Mesendoderm (in vitro differentiated cells): ENCODE measurements at places on chromosomes 4 and X.

GRCh38 chrX:18422325-18422724, 3.1 kb upstream of the CDKL5 start:
- no peaks in the 10 kb centered on the region for H3K4me1 ChIP-seq
- no peak overlapping the region for H3K4me3 ChIP-seq
- no peak overlapping the region for H3K27ac ChIP-seq
- DNase-seq: no peak
- no peaks in the 10 kb centered on the region for H3K36me3 ChIP-seq

- H3K36me3 ChIP-seq: no peaks in the 10 kb centered on the region
- H3K4me1 ChIP-seq: no peaks in the 10 kb centered on the region
- H3K27me3 ChIP-seq: no peaks in the 10 kb centered on the region
Measured at GRCh38 chr4:107970063-107970798, 19.5 kb upstream of the HADH start.

DNA sequence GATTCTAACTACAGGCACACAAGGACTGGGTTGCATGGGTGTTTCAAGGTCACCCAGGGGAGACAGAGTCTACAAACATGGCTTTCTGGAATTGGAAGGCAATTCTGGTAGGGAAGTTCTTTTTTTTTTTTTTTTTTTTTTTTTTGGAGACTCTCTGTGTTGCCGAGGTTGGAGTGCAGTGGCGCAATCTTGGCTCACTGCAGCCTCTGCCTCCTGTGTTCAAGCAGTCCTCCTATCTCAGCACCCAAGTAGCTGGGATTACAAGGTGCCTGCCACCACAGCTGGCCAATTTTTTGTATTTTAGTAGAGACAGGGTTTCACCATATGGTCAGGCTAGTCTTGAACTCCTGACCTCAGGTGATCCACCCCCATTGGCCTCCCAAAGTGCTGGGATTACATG, 16.3 kb upstream of the FHDC1 start:
- no peaks in the 10 kb centered on the region for H3K36me3 ChIP-seq
- no peak overlapping the region for H3K27ac ChIP-seq
- no peaks in the 10 kb centered on the region for H3K4me1 ChIP-seq
- H3K27me3 ChIP-seq: no peaks in the 10 kb centered on the region
- no peak for DNase-seq

DNA sequence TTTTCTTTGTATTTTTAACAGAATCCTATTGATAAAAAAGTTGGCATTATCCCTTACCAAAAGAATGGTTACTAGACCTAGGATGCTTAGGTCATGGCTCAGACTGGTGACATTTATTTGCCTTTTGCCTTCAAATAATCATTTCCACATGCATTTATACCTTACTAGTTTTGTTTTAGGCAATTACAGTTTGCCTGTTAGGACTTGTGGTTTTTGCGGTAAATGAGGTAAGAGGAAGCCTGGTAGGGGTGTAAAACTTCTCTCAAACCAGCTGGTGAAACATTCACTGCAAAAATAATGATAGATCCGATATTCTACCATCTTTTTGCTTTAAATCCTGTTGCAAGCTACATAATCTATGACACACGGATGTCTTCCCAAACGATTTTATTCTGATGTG, 12.1 kb downstream of the LAMP2 start:
- H3K36me3 ChIP-seq: no peaks in the 10 kb centered on the region
- H3K27ac ChIP-seq: no peak overlapping the region
- no peak for DNase-seq
- no peaks in the 10 kb centered on the region for H3K4me1 ChIP-seq
- H3K4me3 ChIP-seq: no peak overlapping the region
- no peaks in the 10 kb centered on the region for H3K27me3 ChIP-seq

- no peak overlapping the region for H3K4me3 ChIP-seq
- DNase-seq: no peak
- no peaks in the 10 kb centered on the region for H3K27me3 ChIP-seq
- H3K4me1 ChIP-seq: no peaks in the 10 kb centered on the region
- H3K36me3 ChIP-seq: no peaks in the 10 kb centered on the region
- H3K27ac ChIP-seq: no peak overlapping the region
Measured at GRCh38 chr4:123643691-123644090, 247.1 kb downstream of the SPRY1 start.

DNA sequence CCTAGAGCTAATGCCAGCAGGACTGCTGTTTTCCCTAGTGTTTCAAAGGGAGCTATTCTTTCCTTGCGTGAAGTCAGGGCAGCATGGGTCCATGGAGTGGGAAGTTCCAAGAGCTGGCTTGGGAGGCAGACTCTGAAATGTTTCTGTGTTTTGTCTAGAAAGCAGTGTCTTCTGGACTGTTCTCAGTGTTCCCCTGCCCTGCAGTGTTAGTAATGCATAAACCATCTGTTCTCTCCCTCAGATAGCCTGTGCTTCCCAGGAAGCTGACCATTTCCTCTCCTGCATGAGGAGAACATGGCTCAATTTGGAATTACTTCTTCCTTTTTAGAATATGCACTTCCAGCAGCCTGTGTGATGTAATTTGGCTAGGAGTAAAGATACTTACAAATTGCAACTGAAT, 116.7 kb upstream of the CXCL13 start:
- H3K4me1 ChIP-seq: no peaks in the 10 kb centered on the region
- H3K27me3 ChIP-seq: no peaks in the 10 kb centered on the region
- H3K36me3 ChIP-seq: no peaks in the 10 kb centered on the region
- no peak for DNase-seq

GRCh38 chr4:14928035-14928434, 74.2 kb upstream of the CPEB2 start:
- no peaks in the 10 kb centered on the region for H3K36me3 ChIP-seq
- DNase-seq: no peak
- H3K27me3 ChIP-seq: no peaks in the 10 kb centered on the region
- H3K4me3 ChIP-seq: no peak overlapping the region

GRCh38 chr4:102824398-102824797, 3.0 kb downstream of the UBE2D3 start:
- no peaks in the 10 kb centered on the region for H3K27me3 ChIP-seq
- no peaks in the 10 kb centered on the region for H3K36me3 ChIP-seq
- peaks cover 2% of the 10 kb centered on the region for H3K4me1 ChIP-seq
- no peak overlapping the region for H3K4me3 ChIP-seq
- no peak overlapping the region for H3K27ac ChIP-seq

DNA sequence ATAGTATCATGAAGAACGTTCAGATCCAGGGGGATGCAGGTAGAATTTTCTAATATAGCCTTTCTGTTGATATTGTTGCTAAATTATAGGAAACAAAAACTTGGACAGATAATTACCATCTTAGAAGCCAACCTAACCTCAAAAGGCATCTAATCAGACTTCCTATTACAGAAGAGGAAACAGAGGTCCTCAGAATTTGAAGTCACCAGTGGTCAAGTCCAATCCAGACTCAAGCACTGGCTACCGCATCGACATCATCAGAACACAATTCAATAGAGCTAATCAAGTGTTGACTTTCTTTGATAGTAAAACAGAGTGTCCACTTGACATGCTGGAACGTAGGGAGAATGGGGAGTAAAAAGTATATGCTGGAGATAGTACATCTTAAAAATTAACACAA, 10.3 kb upstream of the ATP10D start:
- no peaks in the 10 kb centered on the region for H3K36me3 ChIP-seq
- DNase-seq: no peak
- no peak overlapping the region for H3K27ac ChIP-seq
- H3K4me1 ChIP-seq: no peaks in the 10 kb centered on the region

DNA sequence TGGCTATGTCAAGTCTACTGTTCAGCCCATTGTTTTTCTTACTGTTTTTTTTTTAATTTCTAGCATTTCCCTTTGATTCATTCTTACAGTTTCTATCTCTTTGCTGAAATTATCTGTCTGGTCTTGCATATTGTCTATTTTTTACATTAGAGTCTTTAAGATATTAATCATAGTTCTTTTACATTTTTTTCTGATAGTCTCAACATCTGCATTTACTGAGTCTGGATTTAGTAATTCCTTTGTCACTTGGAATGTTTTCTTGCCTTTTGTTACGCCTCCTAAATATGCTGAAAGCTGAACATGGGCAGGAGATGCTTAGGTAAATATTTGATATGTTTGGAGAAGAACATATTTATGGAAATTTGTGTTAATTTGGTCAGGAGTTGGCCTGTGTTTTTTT, 10.4 kb downstream of the JADE3 start:
- H3K27me3 ChIP-seq: no peaks in the 10 kb centered on the region
- no peak overlapping the region for H3K4me3 ChIP-seq
- H3K27ac ChIP-seq: no peak overlapping the region
- H3K4me1 ChIP-seq: no peaks in the 10 kb centered on the region
- H3K36me3 ChIP-seq: no peaks in the 10 kb centered on the region

DNA sequence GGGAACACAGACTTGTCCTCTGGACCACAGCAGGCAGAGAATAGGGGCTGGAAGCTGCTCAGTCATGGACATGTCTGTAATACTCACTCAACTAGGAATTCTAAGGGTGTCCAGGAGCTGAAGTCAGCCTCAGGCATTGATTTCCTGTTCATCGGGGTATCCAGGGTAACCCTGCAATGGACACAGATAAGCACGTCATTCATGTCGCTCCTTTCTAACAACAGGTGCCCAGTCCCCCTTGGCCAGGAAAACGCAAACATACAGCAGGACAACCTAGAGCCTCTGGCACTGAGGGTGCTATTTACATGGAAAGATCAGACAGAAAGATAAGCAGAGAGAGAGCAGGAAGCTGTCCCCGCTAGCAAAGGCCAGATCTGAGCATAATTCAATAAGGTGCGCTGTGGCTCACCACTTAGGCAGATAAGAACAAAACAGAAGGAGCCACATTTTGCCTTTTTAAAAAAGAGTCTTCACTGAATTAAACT, 21.3 kb downstream of the QDPR start:
- H3K27me3 ChIP-seq: no peaks in the 10 kb centered on the region
- no peak overlapping the region for H3K27ac ChIP-seq
- no peak overlapping the region for H3K4me3 ChIP-seq
- peaks cover 4% of the 10 kb centered on the region for H3K36me3 ChIP-seq
- H3K4me1 ChIP-seq: no peaks in the 10 kb centered on the region

- H3K4me1 ChIP-seq: peaks cover 10% of the 10 kb centered on the region
- H3K4me3 ChIP-seq: no peak overlapping the region
- no peak overlapping the region for H3K27ac ChIP-seq
- H3K36me3 ChIP-seq: no peaks in the 10 kb centered on the region
Measured at GRCh38 chr4:22473268-22473667, 42.6 kb downstream of the ADGRA3 start.

DNA sequence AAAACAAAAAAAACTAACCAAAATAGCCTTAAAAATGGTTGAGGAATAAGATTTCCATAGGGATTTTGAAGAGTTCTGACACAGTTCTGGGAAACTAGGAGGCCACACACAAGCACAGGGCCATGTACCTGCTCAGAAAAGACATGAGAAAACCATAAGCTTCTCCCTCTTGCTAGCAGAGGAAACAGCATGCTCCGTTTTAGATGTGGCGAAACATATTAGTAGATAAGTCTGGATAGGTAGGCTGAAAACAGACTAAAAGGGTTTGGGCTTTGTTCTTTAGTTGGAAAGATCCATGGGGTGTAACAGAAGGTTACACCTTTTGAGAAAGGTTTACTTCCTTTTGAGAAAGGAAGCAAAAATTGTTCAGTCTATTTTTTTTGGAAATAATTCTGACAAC, 10.9 kb downstream of the VSIG4 start:
- H3K27me3 ChIP-seq: no peaks in the 10 kb centered on the region
- no peak for DNase-seq
- no peaks in the 10 kb centered on the region for H3K4me1 ChIP-seq
- H3K4me3 ChIP-seq: no peak overlapping the region

DNA sequence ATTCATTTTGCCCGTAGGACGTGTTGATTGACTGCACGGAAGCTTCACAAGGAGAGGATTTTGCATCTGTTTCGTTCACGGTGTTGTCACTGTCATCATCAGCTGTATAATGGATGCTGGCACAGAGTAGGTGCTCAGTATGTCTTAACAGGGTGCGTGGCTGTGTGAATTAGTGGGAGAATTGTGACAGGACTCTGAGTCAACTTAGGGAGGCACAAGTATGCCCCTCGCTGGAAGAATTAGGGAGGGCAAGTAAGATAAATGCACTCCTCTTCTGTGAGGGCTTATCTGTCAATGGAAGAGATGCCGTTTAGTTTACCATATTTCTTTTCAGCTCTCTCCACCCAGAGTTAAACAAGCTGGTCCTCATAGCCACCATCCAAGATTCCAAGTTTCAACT, 107.2 kb downstream of the TRIML1 start:
- no peaks in the 10 kb centered on the region for H3K27me3 ChIP-seq
- H3K36me3 ChIP-seq: no peaks in the 10 kb centered on the region
- H3K4me1 ChIP-seq: no peaks in the 10 kb centered on the region
- no peak overlapping the region for H3K4me3 ChIP-seq
- DNase-seq: peak; percentile 72

- H3K4me3 ChIP-seq: no peak overlapping the region
- H3K4me1 ChIP-seq: no peaks in the 10 kb centered on the region
- no peak overlapping the region for H3K27ac ChIP-seq
- no peaks in the 10 kb centered on the region for H3K27me3 ChIP-seq
- no peaks in the 10 kb centered on the region for H3K36me3 ChIP-seq
- no peak for DNase-seq
Measured at GRCh38 chrX:1455948-1456280, 3.2 kb upstream of the ASMTL start.

DNA sequence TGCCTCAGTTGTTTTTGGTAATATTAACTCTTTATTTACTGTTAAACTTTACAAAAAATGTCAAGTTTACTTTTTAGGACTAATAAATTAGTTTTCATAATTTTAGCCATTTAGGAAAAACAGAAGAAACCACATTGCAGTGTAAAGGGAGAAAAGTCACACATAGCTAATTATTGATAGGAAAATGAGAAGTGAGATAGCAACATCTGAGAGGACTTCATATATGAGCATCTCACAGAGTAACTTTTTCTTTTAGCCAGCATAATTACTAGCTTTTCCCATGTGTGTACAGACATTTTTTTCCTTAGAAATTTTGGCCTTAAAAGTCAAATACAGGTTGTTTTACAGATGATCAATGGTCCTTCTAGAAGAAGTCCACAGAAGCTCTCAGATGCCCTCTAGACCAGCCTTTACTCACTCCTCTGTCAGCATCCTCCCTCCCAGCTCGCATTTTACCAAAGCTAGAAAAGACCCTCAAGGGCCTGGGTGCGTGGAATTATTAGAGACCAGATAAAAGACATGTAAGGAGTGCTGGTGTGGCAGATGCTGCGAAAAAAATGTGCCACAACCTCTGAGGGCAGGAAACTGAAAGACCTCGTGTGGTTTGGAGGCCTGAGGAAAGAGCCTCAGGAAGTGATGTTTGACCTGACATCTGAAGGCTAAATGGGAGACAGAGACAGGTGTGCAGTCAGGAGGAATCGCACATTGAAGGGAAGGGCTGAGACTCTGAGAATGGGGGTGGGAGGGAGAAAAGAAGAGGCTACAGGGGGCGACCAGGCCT, 156.9 kb downstream of the CBR4 start:
- H3K4me3 ChIP-seq: no peak overlapping the region
- H3K27ac ChIP-seq: no peak overlapping the region
- no peaks in the 10 kb centered on the region for H3K27me3 ChIP-seq
- H3K4me1 ChIP-seq: peaks cover 5% of the 10 kb centered on the region
- no peak for DNase-seq

- H3K27ac ChIP-seq: no peak overlapping the region
- no peak for DNase-seq
- H3K4me1 ChIP-seq: no peaks in the 10 kb centered on the region
- H3K27me3 ChIP-seq: no peaks in the 10 kb centered on the region
- H3K36me3 ChIP-seq: no peaks in the 10 kb centered on the region
Measured at GRCh38 chrX:19440713-19441112, 74.6 kb downstream of the MAP3K15 start.
